Naive thymus-derived CD4-positive, alpha-beta T cell (primary cell): ENCODE measurements at places on chromosomes 3 and 15. TPM values are rescaled to one million over a fixed set of nuclear protein-coding genes. Genes with fewer than 3 reads are reported as not detected.

KCNMB2 gene
- total RNA-seq, result not detected

IL5RA gene
- not detected for total RNA-seq

LDHAL6B gene
- not detected for total RNA-seq

MLH1 gene
- total RNA-seq, result 42.0 and 45.9 TPM in 2 replicates

HEG1 gene
- 20.0 TPM for total RNA-seq

RASA2 gene
- 96.3 TPM for total RNA-seq

UBE2Q2 gene
- 28.8 TPM for total RNA-seq

CHRD gene
- total RNA-seq, result not detected

MUC4 gene
- not detected for total RNA-seq

RLBP1 gene
- total RNA-seq, result not detected in 2 replicates

PLD1 gene
- total RNA-seq, result 12.9 TPM

CCDC54 gene
- total RNA-seq, result not detected

- no peaks in the 10 kb centered on the region for H3K27me3 ChIP-seq
- no peak overlapping the region for H3K27ac ChIP-seq
- H3K4me1 ChIP-seq, result peaks cover 11% of the 10 kb centered on the region
- H3K36me3 ChIP-seq, result no peaks in the 10 kb centered on the region
- peak overlapping the region; percentile 25 for H3K4me3 ChIP-seq
Observed at GRCh38 chr3:46372492-46373359, 2.0 kb downstream of the CCR5 start.

GRCh38 chr3:56467801-56468183, 475 bp downstream of the ERC2 start:
- H3K27ac ChIP-seq, result no peak overlapping the region
- no peaks in the 10 kb centered on the region for H3K27me3 ChIP-seq
- no peaks in the 10 kb centered on the region for H3K4me1 ChIP-seq
- no peak overlapping the region for H3K4me3 ChIP-seq

DNA sequence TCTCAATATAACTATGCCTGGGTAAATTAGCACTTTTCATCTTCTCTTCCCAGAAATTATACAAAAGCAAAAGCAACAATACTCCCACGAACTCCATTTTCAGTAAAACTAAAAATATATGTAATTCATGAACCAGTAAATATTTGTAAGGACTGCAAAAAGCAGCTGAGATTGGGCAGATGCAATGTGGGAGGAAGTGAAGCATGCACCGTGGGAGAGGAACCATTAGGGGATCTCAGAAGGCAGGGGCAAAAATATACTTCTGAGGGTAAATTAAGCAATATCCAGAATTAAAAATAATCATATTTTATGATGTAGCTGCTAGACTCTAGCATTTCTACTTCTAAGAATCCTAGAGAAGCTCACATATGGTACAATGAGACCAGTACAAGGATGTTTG, 20.2 kb downstream of the CFAP91 start:
- no peaks in the 10 kb centered on the region for H3K4me1 ChIP-seq
- no peak for DNase-seq
- no peaks in the 10 kb centered on the region for H3K27me3 ChIP-seq

- no peak overlapping the region for H3K4me3 ChIP-seq
- H3K4me1 ChIP-seq, result no peaks in the 10 kb centered on the region
- DNase-seq, result no peak
Observed at GRCh38 chr3:31390466-31390865, 142.3 kb upstream of the STT3B start.

GRCh38 chr3:197003461-197004385, 25.9 kb downstream of the MELTF start:
- H3K36me3 ChIP-seq, result no peaks in the 10 kb centered on the region
- no peaks in the 10 kb centered on the region for H3K27me3 ChIP-seq
- peak overlapping the region; percentile 35 for H3K4me3 ChIP-seq
- H3K4me1 ChIP-seq, result peaks cover 8% of the 10 kb centered on the region
- DNase-seq, result peak; percentile 19

DNA sequence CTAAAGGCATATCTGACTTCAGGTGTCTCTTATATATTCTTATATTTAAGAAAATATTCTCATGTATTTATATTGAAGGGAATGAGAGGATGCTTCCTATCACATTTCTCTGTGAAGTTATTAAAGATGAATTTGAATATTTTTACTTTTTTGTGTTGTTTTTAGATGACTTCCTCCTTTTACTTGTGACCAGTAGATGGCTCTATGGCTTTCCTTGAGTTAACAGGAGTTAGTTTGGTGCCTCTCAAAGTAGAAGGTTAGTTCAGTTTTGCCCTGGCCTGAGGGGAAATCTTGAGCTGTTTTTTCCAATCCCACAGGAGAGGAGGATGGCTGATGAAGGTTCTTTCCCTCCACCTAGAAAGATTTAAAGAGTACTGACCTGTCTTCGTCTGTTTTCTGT, 80.7 kb downstream of the SQOR start:
- H3K27ac ChIP-seq, result no peak overlapping the region
- H3K4me1 ChIP-seq, result no peaks in the 10 kb centered on the region
- DNase-seq, result no peak
- H3K27me3 ChIP-seq, result peaks cover 5% of the 10 kb centered on the region
- H3K36me3 ChIP-seq, result no peaks in the 10 kb centered on the region

GRCh38 chr15:63236272-63236671, 41.1 kb upstream of the APH1B start:
- no peak for DNase-seq
- H3K36me3 ChIP-seq, result no peaks in the 10 kb centered on the region
- H3K27me3 ChIP-seq, result no peaks in the 10 kb centered on the region

DNA sequence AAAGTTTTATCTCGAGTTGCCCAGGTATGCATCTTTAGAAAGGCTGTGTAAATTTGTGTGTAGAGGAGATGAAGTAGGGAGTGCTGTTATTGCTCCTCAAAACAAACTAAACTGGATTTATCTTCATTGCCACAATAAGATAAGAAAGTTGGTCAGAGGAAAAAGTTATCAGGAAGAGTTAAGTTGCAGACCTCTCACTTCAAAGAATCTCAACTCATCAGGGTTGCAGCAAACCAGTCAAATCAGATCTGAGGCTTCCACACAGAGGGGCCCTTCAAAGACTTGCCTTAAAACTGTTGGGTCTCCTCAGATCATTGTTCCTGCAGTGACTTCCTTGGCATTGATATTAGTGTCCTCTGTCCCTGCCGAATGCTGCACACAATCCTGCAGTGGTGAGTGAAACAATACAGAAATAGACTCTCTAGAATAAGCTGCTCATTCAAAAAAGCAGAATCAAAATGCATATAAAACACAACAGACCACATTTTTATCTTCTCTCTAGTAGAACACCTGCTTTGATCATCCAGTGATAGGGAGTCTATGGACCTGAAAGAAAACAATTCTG, 191.2 kb upstream of the CBLB start:
- DNase-seq, result no peak
- H3K4me1 ChIP-seq, result no peaks in the 10 kb centered on the region
- H3K4me3 ChIP-seq, result no peak overlapping the region

- H3K36me3 ChIP-seq, result no peaks in the 10 kb centered on the region
- peak overlapping the region; percentile 63 for H3K4me3 ChIP-seq
- DNase-seq, result peak; percentile 71
- peaks cover 30% of the 10 kb centered on the region for H3K4me1 ChIP-seq
Observed at GRCh38 chr3:32401556-32402081, 10.0 kb downstream of the CMTM7 start.

- H3K4me1 ChIP-seq, result no peaks in the 10 kb centered on the region
- no peak overlapping the region for H3K27ac ChIP-seq
- no peak for DNase-seq
- no peaks in the 10 kb centered on the region for H3K27me3 ChIP-seq
- H3K4me3 ChIP-seq, result no peak overlapping the region
Observed at GRCh38 chr3:194637066-194637465, 3.8 kb upstream of the TMEM44 start.

DNA sequence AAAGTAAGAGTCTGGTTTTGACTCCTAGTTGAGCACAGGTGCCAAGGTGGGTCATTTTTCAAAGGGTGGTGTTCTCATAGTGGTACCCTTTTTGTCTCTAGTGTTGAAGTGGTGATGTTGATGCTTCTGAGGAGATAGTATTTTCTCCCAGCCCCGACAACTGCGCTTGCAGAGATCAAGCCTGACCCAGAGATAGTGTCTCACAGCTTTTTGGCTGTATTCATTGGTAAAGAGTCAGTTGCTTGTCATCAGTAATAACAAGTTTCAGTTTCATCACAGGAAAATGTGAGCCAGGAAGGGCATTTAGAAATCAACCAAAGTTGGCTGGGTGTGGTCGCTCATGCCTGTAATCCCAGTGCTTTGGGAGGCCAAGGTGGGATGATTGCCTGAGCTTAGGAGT, 139.3 kb downstream of the NFKBIZ start:
- DNase-seq, result no peak
- H3K36me3 ChIP-seq, result no peaks in the 10 kb centered on the region
- H3K4me3 ChIP-seq, result no peak overlapping the region
- peaks cover 6% of the 10 kb centered on the region for H3K4me1 ChIP-seq
- H3K27me3 ChIP-seq, result no peaks in the 10 kb centered on the region

DNA sequence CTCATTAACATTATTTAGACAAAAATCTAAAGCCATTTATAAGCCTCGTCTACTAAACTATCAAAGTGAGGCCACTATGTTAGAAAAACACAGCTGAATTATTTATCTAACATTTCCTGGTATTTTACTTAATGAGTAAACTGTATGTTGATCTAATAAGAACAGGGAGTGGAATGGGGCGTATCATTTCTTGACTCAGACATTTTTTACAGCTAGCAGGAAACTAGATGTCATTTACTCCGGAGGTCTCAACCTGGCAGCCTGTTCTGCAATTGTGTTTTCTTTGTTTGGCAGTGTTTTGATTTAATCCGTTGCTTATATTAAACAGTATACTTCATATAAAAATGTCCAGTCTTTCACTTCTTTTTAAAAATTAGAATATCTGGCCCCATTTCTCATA, 79.1 kb upstream of the ABI3BP start:
- no peaks in the 10 kb centered on the region for H3K27me3 ChIP-seq
- H3K4me1 ChIP-seq, result no peaks in the 10 kb centered on the region
- H3K36me3 ChIP-seq, result no peaks in the 10 kb centered on the region
- H3K27ac ChIP-seq, result no peak overlapping the region
- H3K4me3 ChIP-seq, result no peak overlapping the region

DNA sequence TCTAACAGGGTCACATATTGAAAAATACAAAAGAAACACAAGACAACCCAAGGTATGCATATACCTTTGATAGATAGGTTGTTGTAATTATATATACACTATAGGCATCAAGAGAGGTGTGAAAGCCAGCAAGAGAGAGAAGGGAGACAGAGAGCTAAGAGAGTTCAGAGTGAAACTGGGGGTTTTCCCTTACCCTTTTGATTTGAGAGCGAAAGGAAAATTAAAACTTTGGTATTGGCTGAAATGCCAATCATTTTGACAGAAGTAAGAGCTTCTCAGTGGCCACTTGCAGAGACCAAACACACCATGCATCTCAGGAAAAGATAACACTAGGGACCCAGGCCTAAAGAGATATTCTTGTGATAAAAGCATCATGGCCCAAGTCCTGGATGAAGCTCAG, 183.6 kb downstream of the SHOX2 start:
- no peaks in the 10 kb centered on the region for H3K36me3 ChIP-seq
- DNase-seq, result no peak
- no peaks in the 10 kb centered on the region for H3K4me1 ChIP-seq

GRCh38 chr3:188721312-188721711, 450.5 kb upstream of the TPRG1 start:
- H3K4me1 ChIP-seq, result no peaks in the 10 kb centered on the region
- no peak for DNase-seq
- H3K27me3 ChIP-seq, result no peaks in the 10 kb centered on the region
- H3K27ac ChIP-seq, result no peak overlapping the region
- H3K36me3 ChIP-seq, result no peaks in the 10 kb centered on the region

DNA sequence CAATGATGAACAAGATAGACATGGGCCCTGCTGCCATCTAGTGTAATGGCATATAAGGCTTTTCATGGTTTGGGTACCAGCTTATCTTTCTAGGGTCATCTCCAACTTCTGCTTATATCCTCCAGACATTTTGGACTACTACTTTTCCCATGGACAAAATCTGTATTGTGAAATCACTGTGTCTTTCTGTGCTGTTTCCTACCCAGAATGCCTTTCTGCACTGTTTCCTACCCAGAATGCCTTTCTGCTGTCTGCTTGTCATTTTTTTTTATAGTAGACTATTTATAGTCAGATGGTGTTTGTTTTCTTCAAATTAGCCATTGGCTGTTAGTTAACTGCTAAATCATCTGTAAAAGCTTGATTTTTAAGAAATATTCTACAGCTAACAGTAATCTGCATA, 20.1 kb downstream of the VPS8 start:
- H3K4me3 ChIP-seq, result no peak overlapping the region
- no peak for DNase-seq
- H3K36me3 ChIP-seq, result no peaks in the 10 kb centered on the region
- H3K4me1 ChIP-seq, result no peaks in the 10 kb centered on the region

DNA sequence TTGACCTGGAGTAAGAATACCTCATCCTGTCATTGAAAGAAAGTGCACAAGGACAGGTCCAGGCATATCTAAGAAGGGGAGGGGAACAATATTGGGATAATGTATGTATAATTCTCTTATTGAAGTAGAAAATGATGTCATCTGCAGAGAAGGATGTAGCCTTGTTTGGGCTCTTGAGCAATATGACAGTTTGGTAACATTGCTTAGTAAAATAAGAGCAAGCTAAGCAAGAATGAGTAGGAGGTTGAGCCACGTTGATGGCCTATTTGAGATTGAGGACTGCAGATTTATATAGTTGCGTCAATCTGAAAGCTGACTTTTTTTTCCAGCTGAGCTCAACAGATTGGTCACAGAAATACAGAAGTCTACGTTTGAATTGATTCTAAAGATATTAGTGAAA, 145.2 kb downstream of the FILIP1L start:
- no peak overlapping the region for H3K27ac ChIP-seq
- H3K4me1 ChIP-seq, result no peaks in the 10 kb centered on the region
- H3K27me3 ChIP-seq, result no peaks in the 10 kb centered on the region
- H3K36me3 ChIP-seq, result no peaks in the 10 kb centered on the region
- no peak for DNase-seq

GRCh38 chr3:21587894-21588293, 163.1 kb downstream of the ZNF385D start:
- H3K36me3 ChIP-seq, result no peaks in the 10 kb centered on the region
- DNase-seq, result no peak
- no peaks in the 10 kb centered on the region for H3K27me3 ChIP-seq
- no peak overlapping the region for H3K27ac ChIP-seq
- H3K4me1 ChIP-seq, result no peaks in the 10 kb centered on the region
- H3K4me3 ChIP-seq, result no peak overlapping the region

DNA sequence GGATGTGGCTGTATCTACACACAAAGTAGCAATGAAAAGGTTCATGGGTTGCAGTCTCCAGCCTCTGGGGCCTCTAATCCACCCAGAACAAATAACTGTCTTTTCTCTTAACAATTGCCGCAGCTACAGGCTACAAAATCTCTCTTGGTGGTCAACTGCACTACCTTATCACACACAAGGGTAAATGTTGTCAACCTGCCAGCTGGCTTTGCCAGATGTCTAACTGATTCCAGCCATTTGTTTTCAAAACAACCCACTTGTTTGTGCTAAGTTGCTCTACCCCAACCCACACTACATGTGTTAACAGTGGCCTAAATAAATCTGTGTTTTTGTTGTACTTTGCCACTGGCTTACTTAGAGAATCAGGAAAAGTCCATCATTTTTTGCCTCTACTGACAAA, 447.3 kb downstream of the TAFA4 start:
- no peaks in the 10 kb centered on the region for H3K4me1 ChIP-seq
- no peak for DNase-seq
- no peaks in the 10 kb centered on the region for H3K36me3 ChIP-seq
- no peak overlapping the region for H3K27ac ChIP-seq
- no peaks in the 10 kb centered on the region for H3K27me3 ChIP-seq

GRCh38 chr3:196694202-196694638, 17.8 kb downstream of the CEP19 start:
- DNase-seq, result peak; percentile 46
- H3K27ac ChIP-seq, result no peak overlapping the region
- peaks cover 12% of the 10 kb centered on the region for H3K4me1 ChIP-seq
- H3K27me3 ChIP-seq, result no peaks in the 10 kb centered on the region
- H3K4me3 ChIP-seq, result no peak overlapping the region
- no peaks in the 10 kb centered on the region for H3K36me3 ChIP-seq
